Stimulated activated CD4-positive, alpha-beta T cell treated with anti-CD3 and anti-CD28 coated beads, Interleukin-4, amount 100 ng/mL, for 1 hour (primary cell): ENCODE measurements at places on chromosomes 7 and 10.

DNA sequence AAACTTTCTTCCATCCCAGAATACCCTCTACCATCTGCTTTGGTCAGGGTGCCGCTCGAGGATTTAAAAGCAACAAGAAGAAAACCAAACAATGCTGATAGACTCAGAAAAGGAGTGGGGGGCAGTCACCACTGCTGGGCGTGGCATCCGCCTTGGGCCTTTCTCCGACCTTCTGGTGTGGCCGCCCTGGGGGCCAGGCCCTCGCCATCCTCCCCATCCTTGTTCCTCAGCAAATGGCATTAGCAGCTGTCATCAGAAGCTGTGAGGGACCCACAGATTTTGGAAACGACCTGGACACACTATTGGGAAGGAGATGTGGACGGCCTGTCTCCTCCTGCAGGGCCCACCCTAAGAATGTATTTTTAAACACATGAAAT lies 4.0 kb downstream of the ZNF511 start:
- no peak for DNase-seq

DNA sequence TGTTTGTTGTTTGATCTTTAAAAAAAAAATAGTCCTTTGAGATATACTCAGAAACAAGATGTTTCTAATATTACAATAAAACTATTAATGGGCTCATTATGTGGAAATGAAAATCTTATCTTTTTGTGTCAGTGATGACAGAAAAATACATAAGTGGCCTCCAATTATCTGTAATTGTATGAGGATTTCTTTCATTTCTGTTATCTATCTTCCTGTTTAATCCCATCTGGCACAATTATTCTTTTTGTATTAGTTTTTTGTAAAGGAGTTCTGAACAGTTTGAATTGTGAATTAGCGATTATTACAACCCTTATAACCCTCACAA lies 270.8 kb downstream of the BBS9 start:
- DNase-seq: no peak

GRCh38 chr7:91045606-91046005 lies 218.6 kb upstream of the FZD1 start:
- DNase-seq: no peak

DNA sequence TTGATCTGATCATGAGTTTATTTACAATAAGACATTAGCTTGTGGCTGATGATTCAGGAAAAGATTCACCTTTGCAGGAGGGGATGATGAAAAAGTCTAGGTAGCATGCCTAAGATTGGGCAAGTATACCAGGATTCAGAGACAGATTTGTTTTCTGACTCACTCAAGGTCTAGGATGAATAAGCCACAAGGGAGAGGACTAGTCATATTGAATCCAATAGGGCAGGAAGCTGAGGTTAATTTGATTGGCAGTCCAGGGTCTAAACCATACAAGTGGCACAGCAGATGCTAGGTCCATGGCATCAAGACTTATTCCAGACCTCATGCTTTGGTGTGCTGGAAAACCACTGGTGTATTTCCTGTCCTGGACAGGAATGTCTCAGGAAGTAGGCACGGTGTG lies 1133.4 kb downstream of the XPNPEP1 start:
- no peak for DNase-seq

DNA sequence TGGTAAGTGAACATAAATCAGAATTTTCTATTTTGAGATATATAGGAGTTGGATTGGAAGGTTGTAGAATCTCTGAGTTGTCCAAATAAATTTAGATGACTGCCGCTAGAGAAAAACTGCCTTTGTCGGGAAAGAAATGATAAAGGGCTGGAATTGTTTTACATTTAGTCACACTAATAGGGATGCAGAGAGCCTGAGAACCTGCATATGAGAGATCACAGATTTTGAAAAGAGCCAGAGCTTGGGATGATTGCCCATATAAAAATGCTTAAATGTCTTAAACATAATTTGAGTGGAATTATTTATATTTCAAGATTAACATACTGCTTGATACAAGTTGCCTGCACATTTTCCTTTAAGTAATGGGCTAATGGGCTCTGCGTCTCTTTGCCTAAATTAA lies 660.5 kb downstream of the NRG3 start:
- no peak for DNase-seq

DNA sequence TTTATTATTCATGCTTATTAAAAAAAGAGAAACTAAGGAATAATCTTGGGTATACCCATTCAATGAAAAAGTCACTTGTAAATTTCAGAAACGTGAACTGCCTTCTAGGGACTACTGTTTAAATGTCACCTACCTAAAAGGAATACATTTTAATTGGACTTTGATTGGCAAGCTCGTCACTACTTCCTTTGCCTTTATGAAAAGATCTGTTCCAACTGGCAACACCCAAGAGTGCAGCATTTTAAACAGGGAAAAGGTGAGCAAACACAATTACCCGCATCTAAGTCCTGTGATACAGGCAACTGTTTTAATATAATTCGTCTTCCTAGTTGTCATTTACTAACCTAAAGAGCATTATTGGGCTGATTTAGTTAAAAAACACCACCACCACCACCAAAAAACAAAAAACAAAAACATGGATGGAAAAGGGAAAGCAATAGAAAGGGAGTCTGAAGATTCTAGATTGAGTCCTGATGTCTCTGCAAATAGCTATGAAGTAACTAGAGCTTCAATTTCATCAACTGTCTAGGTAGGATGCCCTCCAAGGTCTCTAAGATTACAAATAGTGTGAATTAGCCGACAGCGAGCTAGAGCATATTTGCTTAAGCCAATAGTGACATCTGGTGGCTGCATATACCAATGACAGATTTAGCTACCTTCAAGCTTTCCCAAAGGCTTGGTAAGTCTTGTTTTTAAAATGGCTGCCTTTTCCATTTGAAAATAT lies 33.8 kb upstream of the ICA1 start:
- DNase-seq: no peak

DNA sequence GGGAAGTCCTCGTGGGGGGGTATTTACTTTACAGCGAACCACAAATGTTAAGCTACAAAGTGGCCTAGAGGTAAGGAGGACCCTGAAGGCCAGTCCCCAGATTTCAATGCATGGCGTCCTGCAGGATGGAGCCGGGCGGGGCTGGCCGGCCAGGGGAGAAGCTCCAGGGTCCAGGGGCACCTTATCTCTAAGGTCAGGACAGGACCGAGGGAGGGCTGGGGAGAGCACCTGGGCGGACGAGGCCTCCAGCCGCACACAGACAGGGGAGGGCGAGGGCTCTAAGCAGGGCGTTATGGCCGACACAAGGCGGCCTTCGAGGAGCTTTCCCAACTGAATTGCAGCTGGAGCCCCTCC lies 96.4 kb upstream of the DIP2C start:
- no peak for DNase-seq

DNA sequence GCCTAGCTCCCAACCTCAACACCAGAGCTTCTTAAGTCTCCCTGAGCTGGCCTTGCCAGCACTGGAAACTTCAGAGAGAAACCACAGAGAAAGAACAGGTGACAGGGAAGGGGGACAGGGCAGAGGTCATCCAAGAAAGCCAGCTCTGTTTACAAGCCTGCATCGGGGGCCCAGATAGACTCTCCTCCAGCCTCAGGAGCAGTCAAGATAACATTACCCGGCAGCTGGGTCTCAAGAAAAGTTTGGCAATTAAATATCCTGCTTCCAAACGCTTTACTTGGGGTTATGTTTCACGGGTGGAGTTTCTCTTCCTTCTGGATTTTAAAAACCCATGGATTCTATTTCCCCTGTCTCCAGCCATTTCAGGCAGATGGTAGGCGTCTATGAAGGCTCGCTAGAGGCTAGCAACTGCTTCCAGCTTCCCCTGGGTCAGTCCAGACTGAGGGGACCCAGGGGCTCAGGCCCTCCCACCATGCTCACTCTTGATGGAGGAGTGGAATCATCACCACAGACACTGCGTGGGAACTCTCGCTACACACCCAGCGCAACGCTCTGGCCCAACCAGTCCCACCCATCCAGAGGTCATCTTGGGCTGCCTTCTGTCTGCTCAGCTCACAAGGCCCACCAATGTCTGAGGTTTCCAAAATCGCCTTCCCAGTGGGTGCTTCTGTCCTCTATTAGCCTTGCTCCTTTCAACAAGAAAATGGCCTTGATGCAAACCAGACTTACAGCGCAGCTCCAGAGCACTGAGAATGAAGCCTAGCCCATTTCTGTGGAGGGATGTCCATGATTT lies 48.8 kb downstream of the SH3PXD2A start:
- DNase-seq: no peak

GRCh38 chr7:151309311-151309710 lies 32.3 kb upstream of the NUB1 start:
- no peak for DNase-seq

DNA sequence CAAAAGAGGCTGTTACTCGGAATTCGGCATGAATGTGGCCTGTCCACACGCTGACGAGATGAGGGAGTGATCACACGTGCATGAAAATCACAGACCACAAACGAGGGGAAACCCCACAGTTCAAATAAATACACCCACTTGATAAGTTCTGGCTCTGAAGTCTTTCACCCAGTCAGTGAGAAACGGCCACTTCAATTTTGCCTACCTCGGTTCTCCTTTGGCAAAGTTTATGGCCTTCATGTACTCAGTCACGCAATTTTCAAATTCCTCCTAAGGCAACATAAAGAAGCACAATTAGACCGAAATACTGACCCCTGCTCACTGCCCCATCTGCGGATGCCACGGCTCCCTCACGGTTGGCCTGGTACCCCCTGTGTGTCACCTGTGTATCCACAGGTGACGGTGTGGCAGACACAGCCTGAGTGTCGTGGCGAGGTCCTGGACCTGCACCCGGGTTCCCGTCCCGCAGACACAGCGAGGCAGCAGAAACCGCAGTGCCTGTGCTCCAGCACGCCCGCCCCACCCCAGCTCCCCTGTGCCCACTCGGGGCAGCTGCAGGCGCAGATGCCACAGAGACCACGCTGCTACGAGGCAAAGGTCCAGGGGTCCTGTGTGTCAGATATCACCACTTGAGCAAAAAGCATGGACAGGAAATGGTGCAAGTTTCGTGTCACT lies 1.4 kb downstream of the CFAP46 start:
- DNase-seq: no peak

GRCh38 chr7:48058990-48059389 lies 23.6 kb downstream of the C7orf57 start:
- no peak for DNase-seq
